ENCODE measurements at places on chromosomes 12 and 14.

DNA sequence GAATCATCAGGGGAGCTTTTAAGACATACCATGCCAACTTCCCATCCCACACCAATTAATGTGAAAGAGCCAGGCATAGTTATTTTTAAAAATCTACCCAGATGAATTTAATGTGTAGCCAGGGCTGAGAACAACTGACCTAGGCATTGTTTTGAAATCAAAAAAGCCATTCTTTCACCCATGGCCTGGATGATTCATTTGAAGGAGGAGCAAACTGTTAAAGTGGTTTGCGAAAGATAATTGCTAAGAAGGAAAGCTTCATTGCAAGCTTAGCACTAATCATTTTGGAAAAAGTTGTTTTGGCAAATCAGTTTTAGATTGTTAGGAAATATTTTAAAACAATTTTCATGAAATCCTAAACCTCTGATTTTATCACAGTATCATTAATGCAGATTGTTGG is 2.1 kb upstream of the GTSF1 start:
- DNase-seq = no peak

DNA sequence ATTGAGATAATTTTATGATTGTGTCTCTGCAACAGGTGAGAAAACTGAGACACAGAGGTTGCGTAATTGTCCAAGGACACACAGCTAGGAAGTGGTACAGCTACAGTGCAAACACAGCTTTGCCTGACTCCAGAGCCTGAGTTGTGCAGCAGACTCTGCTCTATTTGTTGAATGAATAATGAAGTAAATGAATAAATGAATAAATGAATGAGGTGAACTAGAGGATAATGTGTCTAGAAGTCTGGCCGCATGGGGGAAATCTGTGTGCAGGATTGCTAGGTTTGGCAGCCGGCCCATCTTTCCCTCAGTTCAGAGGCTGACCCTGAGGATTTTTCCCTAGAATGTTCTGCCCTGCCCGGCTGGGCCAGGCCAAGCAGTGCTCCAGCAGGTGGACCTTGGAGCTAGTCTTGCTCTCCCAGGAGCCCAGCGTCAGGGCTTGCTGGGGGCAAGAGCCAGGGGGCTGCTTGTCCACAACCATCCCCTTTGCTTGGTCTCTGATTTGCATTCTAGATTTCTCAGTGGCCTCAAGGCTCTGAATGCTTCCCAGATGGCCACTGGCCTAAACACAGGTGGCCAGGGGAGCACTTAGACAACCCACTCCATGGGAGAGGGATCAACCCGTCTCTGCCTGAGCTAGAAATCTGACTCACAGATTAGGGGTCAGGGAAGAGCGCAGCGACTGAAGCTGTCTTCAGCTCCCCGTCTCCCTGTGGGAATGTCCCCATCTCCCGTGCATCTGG is 225.2 kb downstream of the C12orf75 start:
- no peak for DNase-seq

DNA sequence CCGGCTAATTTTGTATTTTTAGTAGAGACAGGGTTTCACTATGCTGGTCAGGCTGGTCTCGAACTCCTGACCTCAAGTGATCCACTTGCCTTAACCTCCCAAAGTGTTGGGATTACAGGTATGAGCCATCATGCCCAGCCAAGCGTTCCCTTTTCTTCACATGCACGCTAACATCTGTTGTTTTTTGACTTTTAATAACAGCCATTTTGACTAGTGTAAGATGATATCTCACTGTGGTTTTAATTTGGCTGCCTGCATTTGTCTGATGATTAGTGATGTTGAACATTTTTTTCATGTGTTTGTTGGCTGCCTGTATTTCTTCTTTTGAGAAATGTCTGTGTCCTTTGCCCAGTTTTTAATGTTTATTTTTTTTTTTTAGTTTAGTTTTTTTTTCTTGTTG is 10.2 kb upstream of the YARS2 start:
- DNase-seq = no peak

DNA sequence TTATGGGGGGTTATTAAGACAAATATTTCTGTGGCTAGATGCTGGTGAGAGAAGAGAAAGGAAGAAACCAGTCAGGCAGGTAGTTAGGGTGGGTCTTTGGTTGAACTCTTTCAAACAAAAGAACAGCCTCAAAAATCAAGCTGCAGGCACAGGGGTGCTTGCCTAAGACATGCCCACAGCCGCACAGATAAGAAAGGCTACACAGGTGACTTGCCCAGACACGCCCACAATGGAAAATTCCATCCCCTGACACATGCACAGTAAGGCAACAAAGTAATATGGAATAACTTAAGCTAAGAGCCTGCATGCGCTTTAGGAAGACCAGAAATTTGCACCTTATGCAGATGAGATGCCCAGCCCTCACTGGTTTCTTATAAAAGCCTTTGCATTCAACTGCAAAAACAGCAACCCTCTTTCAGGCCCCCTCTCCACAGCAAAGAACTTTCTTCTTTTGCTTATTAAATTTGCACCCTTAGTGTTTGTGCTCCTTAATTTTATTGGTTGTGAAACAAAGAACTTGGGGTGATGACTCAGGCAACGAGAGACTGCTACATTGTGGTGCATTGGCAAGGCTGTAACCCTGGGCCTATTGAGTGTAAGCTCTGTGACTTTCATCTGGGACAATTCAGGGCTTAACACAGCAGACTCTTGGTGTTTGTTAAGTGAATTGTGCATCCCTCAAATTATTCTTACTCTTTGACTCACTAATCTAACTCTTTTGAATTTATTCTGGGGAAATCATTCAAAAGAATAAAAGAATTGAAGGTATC is 149.4 kb downstream of the RPAP3 start:
- peak; percentile 22 for DNase-seq

DNA sequence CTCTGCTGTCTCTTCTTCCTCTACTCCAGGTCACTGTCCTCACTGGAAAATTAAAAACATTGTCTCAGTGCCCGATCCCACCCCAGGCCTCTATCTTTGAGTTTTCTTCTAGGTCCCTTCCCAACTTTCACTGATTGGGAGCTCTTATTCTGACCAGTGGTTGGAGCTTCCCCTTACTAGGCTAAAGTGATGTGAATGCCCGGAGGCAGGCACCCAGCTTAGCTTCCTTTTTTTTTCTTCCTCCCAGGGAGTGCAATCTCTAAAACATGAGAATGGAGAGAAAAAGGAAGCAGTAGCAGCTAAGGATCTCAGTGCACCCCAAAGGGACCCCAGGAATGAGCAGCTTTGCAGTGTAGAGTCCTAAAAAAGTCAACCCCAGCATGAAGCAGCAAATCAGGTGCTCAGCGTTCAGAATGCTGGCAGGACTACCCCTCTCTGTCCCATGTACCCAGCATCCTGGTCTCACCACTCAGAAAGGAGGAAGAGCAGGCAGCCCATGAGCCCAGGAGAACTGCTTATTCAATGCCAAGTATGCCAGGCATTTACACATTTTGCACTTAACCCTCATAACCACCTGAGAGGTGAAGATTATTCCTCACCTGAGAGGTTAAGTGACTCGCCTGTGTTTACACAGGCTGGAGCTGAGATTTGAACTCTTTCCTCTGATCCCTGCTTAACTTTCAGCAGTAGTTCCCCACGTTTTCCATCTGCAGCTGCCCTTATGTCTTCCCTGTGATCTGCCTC is 146.2 kb upstream of the PWP1 start:
- DNase-seq = no peak

GRCh38 chr14:53668897-53669296 is 287.7 kb downstream of the BMP4 start:
- DNase-seq = no peak

DNA sequence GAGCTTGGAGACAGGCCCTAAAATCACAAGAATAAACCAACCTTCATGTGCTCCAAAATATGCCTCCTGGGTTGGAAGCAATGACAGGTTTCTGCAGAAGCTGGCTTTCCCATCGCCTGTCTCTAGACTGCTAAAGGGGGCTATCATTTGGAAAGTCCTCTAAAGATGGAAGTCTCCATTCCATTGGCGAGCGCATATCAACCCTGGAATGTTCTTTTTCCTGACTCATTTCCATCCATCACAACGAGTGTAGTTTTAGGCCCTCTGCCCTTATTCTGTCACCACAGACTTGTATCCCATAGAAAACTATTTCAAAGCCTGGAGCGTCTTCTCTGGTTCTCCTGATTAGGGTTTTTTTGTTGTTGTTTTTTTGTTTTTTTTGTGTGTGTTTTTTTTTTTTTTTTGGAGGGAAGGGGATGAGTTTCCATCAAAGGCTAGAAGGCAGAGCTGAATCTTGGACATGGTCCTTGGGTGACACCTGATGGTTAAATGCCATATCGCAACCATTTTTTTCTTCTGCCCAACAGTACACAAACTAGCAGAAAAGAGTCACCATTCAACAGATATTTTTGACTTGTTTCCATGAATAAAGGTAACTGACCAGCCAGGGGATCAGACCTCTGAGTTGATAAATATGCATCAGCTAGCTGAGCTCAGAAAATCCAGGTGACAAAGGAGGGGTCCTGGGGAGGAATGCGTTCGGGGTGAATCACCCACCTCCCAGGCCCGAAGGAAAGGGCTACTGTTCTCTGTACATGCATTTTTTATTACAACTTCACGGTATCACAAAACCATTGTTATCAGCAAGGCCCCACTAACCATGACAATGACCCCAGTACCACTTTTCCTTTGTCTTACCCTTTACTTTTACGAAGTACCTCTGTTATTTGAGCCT is 40.5 kb downstream of the KCNA5 start:
- no peak for DNase-seq

DNA sequence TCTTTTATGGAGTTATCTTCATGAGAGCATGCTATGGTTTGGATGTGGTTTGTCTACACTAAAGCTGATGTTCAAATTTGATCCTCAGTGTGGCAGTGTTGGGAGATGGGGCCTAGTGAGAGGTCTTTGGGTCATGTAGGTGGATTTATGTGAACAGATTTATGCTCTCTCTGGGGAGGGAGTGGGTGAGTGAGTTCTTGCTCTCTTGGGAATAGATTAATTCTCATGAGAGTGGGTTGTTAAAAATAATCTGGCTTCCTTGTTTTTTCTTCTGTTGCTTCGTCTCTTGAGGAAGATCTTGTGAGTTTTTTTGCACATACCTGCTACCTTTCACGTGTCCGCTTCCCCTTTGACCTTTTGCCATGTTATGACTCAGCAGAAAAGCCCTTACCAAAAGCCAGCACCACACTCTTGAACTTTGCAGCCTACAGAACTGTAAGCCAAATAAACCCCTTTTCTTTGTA is 20.5 kb downstream of the DERA start:
- DNase-seq = no peak

DNA sequence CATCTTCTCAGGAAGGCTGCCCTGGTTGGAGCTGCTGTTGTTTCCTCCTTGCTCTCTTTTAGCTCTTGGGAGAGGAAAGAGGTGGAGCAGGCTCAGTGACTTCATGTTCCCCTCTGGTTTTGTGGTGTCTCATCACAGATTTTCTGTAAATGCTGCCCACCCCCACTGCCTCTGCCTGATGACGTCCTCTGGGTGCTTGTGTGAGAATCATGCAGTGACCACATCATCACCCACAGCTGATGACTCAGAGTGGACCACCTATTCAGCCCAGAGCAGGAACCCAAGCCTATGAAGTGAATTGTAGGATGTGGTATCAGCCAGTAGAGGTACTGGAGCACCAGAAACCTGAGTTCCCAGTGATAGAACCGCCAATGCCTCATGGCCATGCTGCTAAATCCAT is at the start of gene GZMB:
Gene GZMB (minus strand): TSS at position 33 of the 400 bp plus-strand sequence. CDS start 30 bp downstream, at position 3.
- no peak for DNase-seq

DNA sequence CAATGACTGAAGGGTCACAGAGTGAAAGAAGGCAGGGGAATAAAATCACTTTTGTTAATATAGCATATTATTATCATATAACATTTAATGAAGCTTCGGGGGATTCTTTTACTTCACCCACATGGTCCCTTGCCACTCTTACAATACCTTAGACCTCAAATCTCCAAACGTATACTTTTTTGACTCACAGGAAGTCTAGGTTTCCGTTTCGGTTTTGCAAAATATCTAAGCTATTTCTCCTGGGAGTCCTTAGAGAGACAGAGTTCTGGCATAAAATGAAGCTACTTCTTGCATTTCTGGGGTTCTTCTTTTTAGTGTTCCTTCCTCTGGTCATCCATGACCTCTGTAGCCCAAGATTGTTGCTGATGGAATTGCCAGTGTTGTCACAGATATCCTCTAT is 590.5 kb upstream of the ATP2B1 start:
- DNase-seq = no peak

- DNase-seq = no peak
These were observed 3.2 kb upstream of the C12orf42 start for GRCh38 chr12:103498990-103499389.

- no peak for DNase-seq
These were observed 81.2 kb downstream of the CHGA start for GRCh38 chr14:93003945-93004698.

DNA sequence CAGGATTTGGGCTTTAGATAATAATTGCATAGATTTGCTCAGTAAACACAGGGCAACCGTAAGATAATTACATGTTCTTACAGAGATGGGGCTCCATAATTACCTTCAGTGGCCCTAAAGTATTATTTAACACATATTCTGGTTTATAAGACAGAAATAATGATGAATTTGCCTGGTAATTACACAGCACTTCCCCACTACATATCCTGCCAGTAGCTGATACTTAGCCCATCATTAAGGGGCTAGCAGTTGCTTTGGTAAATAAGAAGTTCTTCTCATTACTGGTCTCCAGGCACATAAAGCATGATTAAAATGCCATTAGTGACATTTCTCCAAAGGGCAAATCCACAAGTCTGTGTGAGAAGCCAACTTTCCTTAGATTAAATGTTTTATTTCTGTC is 158.7 kb downstream of the NUAK1 start:
- no peak for DNase-seq

DNA sequence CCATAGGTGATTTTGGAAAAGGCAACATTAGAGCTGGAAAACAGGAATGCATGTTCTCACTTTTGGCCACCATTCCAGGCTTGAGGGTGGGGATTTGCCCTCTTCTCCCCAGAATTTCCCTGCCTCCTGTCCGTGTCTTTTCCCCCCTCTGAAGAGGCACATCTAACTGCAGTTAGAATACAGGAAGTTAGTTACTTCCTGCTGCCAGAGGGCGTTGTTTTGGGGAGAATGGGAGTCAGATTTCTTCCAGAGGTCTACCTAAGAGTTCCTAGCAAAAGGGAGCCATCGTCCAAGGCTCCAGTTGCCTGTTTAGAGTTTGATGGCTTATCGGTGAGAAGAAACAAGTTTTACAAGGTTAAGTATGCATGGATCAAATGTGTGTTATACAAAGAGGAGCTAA is 112.8 kb upstream of the IGF1 start:
- no peak for DNase-seq

GRCh38 chr14:34003691-34004090 is 52.8 kb upstream of the EGLN3 start:
- no peak for DNase-seq

DNA sequence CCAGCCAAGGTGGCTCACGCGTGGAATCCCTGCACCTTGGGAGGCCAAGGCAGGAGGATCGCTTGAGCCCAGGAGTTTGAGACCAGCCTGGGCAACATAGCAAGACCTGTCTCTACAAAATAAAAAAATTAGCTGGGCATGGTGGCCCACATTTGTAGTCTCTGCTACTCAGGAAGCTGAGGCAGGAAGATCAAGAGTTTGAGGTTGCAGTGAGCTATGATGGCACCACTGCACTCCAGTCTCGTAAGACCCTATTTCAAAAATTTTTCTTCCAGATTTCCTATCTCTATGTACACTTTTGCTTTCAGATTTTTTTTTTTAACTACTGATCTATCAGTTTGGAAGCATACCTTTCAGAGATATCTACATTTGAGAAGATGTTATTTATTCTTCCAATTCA is 15.3 kb downstream of the SNX6 start:
- no peak for DNase-seq

GRCh38 chr14:36317650-36318049 is 2.8 kb downstream of the MBIP start:
- DNase-seq = no peak

All from ecto neural progenitor cell (in vitro differentiated cells).